Activated T-cell treated with anti-CD3 and anti-CD28 coated beads for 4 hours (primary cell): ENCODE measurements at places on chromosomes 1 and 21.

DNA sequence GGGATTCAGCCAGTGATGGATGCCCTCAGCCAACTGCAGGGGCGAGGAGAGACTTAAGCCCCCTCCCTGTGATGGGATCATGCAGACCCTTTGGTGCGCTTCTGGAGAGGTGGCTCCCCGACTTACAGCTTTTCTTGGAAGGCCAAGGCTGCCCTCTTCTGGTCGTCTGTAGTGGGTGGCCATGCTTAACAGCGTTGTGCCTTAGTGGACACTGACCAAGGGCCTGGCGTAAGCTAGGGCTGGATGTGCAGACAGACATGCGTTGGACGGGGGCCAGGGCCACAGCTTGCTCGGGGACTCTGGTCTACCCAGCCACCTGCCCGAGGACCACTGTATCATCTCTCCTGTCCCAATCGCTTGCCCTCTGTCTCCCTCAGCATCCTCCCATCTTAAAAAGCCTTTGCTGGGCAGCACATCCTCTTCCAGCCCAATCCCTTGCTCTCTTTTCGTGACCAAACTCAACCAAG is 5.5 kb downstream of the AZIN2 start:
- DNase-seq = no peak

DNA sequence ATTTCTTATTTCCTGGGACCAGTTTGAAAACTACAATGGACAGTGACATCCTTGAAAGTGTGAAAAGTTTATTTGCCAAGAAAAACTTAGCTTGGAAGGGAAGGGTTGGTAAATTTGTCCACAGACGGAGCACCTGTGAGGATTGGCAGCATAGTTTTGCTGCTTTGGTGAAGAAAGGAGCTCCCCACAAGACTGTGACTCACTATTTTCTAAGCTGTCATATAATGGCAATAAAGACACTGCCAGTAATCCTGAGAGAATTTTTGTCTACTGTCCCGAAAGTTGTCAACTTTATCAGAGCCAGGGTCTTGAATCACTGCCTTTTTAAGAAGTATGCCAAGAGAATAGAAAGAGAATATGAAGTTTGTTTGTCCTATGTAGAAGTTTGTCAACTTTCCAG is 230.8 kb downstream of the NEGR1 start:
- no peak for DNase-seq

- DNase-seq = no peak
Measured at GRCh38 chr1:118300808-118301207, 115.8 kb upstream of the SPAG17 start.

- DNase-seq = no peak
Measured at GRCh38 chr1:46801323-46802055, 2.6 kb downstream of the CYP4B1 start.

DNA sequence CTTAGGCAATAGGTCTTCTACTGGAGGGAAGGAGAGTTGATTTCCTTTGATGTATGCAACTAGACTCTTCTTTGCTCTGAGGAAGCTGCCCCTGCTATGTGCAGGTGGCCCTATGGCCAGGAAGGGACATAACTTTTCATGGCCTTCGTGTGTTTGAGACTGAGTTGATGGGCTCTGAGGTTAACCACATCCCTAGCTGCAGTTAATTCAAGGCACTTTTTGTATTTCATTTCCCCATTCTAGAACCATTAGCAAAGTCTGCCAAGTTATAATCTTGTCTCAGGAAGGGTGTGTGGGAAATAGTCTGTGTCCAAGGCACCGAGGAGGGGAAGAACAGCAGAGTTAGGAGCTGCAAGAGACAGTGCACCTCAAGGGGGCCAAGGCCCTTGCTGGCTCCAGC is 2.5 kb downstream of the FCRL4 start:
- DNase-seq = no peak

DNA sequence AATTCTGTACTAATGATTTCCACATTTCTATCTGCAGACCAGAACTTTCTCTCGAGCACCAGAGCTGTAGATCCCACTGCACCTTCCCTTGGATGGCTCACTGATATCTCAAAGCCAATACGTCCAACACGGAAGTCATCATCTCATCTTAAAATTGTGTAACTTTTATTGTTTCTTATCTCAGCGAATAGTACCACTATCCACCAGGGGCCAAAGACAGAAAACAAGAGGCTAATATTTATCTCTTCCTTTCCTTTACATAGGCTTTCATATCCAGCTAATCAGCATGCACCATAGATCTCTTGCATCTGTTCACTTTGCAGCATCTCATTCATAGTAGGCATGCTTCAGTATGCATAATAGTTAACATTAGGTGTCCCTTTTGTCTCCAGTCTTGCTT is 303.6 kb downstream of the PTPRC start:
- DNase-seq = no peak

DNA sequence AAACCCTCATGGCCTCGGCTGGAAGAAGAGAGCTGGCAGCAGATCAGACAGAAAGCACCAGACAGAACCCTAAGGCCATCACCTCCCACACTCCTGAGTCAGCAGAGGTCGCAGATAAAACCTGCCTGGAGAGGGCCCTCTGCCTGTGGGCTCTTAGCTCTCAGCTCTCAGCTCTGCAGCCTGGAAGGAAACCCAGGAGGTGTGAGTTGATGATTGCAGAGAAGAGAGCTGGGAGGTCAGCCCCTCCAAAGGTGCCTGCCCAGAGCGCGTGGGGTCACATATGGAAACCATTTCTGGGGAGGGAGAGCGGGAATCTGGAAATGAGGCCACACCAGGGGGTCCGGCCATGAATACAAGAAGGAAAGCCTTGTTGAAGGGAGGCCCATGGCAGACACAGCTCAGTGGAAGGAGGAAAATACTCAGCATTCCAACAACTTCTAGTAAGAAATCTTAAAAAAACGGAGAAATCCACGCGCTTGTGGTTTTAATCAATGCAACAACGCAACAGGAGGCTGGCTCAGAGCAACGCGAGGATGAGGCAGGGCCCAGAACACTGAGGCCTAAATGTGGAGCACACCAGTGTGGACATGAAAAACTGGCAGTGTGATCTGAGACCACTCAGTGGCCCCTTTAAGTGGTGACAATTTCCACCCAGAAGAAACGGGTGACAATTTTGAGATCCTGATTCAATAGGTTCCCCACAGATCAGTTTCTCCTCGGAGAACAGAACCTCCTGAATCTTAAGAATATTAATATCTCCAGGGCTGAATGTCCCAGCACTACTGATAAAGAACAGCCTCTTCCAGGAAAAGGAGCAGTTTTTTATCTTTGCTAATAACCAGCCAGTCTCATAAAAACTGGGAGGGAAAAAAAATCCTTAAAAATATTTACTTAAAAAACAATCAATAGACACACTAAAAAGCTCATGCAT is 45.7 kb downstream of the PSMG1 start:
- DNase-seq = no peak

GRCh38 chr1:113322439-113322838 is 67.9 kb upstream of the MAGI3 start:
- no peak for DNase-seq

- DNase-seq = no peak
Measured at GRCh38 chr1:99731384-99731783, 35.1 kb downstream of the FRRS1 start.

- no peak for DNase-seq
Measured at GRCh38 chr21:39951183-39952101, 84.2 kb downstream of the PCP4 start.
